ENCODE measurements at places on chromosomes 4 and X.

DNA sequence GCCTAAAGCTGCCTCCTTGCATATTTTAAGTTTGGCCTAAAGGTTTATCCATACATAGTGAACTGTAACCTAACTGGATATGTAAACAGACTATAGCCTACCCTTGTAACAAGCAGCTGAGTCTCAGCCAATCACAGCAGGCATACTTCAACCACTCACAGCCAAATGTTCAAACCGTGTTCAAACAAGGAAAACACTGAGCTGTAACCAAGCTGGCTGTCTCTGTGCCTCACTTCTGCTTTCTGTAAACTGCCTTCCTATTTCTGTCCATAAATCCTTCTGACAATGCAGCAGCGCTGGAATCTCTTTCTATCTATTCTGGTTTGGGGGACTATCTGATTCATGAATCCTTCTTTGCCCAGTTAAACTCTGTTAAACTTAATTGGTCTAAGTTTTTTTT is 16.4 kb downstream of the DSPP start:
- no peak for DNase-seq

DNA sequence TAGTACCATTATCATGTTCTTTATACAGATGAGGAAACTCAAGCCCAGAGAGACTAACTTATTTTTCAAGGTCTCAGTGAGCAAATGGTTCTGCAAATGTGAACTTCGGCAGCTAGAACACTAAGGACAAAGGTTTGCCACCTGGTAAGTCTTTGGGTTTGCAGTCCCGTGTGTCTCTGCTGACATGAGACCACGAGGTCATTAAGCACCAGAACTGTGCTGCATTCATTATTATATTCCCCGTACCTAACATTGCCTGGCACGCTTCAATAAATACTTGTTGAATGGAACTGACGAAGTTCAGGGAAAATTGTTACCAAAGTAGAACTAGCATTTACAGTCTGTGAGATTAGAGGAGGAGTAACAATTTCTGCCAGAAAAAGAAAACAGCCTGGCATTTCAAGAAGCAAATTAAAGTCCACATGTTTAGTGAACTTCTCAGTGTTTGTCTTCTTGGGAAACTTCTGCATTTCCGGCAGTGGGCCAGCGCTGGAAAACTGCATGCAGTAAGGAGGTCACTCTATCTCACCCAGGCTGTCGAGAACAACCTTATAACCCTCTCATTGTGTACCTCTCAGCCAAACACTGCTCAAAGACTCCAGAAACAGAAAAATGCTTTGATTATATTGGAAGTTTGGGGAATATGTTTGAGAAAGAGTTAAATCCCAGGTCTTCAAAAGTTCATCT is 67.4 kb upstream of the CPEB2 start:
- DNase-seq: no peak

GRCh38 chr4:126123611-126124325 is 809.0 kb downstream of the FAT4 start:
- DNase-seq: no peak

DNA sequence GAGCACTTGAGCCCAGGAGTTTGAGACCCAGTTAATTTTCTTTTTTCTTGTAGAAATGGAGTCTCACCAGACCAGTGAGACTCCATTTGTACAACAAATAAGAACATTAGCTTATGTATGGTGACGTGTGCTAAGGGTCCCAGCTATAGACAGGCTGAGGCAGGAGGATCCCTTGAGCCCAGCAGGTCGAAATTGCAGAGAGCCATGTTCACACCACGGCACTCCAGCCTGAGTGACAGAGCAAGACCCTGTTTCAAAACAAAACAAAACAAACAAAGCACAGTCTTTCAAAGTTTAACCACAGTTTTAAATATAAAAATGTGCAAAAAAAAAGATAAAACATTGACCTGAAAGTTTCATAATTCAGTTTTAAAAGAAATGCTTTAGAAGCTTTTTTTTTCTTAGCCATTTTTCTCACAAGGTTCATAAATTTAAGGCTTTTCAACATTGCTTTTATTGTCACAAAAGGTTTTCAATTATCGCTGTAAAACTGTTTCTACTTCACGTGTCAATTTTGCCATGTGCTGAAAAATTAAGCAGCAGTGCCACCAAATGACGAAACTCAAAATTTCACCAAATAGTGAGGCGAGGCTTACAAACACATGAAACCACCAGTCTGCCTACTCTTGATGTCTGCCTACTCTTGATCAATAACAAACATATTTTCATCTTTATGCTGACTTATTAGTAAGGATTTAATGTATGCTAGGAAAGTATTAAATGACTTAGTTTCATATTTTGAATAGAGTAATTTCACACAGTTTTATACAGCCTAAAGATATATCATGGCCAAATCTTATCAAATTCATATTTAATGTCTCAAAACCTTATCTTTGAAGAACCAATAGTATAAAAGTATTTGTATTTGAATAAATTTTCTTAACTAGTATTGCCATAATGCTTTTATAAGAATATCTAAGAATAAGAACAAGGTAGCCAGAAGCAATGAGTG is 126.3 kb downstream of the NEK1 start:
- DNase-seq: peak; percentile 29

DNA sequence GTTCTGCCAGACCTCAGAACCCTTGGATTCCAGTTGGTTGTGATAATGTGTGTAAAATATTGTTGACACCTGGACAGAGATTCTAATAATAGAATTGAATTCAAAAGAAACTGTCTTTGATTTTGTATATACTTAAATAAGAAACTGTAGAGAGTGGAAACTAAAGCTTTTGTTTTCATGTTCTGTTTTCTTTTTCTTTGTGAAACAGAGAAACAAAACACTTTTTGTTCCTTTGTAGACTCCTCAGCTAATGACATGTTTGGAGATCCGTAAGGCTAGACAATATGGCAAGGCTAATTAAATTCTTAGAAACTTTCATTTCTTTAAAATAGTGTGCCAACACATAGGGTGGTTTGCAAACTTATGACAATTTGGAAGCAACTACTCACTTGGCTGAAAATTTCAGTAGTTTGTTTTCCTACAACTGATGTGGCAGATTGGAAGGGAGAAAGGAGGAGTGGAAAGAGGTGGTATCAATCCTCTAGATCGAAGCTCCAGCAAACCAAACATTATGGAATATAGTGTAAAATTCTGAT is 90.9 kb upstream of the FAT1 start:
- no peak for DNase-seq

DNA sequence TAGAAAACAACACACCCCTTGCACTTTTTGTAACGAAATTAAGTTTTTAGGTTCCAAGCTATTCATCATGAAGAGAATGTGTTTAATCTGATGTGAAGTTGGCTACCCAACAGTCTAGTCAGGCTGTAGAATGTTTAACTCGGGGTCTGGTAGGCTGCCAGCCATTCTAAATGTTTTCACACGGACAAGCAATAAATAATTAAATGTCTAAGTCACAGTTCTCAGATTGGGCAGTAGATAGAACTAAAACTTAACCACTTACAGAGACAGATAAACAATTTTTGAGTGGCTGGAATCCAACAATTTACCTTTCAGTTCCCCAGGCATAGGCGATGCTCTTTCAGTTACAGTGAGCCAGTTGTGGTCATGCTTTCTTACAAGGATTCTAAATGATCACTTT is 66.5 kb downstream of the CHIC2 start:
- no peak for DNase-seq

GRCh38 chr4:54041933-54042332 is 22.5 kb downstream of the CHIC2 start:
- no peak for DNase-seq

- DNase-seq: no peak
Measured at GRCh38 chr4:15161439-15161838, 159.2 kb downstream of the CPEB2 start.

- DNase-seq: no peak
Measured at GRCh38 chr4:135177321-135177720, 975.7 kb upstream of the PABPC4L start.

- peak; percentile 57 for DNase-seq
Measured at GRCh38 chrX:110786486-110786885, 9.1 kb downstream of the CHRDL1 start.

DNA sequence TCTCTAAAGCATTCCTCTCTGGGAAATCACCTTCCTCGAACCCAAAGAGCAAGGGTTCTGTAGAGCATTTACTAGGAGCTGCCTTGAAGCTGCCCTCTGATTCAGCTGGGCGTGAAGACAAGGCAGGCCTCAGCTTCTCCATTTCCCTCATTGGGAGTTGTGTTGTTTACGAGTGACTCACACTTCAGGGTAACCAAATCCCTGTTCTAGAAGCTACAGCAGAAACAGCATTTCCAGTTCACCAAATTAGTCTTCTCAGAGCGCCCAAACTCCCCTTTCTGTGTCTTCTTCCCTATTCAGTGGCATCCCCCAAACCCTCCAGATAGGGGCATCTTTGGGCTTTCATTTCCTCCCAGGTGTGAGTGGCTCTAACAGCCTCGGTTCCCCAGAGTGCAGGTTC is 863 bp upstream of the XPNPEP2 start:
- DNase-seq: no peak

DNA sequence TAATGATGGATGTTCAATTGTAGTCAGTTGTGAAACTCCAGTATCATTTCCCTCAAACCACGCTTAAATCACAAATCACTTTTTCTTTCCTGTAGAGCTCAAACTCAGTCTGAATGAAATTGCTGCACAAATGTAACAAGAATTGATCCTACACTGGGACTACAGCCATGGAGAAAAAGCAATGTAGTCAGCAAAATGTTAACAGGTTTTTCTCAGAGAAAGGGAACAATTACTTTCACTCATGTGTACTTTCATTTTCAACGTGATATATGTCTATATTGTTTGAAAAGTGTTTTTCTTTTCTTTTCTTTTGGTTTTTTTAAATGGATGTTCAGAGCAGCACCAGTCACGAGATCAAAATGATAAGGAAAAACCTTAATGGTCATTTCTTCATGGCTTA is 22.7 kb downstream of the SDAD1 start:
- no peak for DNase-seq

- peak; percentile 49 for DNase-seq
Measured at GRCh38 chr4:98932539-98932938, 3.6 kb upstream of the EIF4E start.

- no peak for DNase-seq
Measured at GRCh38 chrX:101171883-101172400, 47.6 kb upstream of the DRP2 start.

DNA sequence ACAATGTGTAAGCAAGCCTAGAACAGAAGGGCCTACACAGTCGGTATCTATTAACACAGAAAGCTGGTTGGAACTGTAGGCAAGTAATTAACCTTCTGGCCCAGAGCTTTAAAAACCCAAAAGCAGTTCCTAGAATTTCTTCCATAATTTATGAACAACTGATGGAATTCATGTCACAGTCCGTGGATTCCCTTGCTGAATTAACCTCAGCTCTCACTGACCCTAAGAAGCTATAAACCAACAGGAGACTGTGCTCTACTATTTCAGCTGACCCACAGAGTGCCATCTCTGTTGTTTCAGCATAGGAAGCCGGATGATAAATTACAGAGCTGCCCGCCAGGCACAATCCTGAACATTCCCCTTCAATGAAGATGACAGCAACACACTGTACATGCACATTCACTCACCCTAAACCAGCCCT is 157.3 kb downstream of the PRDM5 start:
- DNase-seq: no peak

DNA sequence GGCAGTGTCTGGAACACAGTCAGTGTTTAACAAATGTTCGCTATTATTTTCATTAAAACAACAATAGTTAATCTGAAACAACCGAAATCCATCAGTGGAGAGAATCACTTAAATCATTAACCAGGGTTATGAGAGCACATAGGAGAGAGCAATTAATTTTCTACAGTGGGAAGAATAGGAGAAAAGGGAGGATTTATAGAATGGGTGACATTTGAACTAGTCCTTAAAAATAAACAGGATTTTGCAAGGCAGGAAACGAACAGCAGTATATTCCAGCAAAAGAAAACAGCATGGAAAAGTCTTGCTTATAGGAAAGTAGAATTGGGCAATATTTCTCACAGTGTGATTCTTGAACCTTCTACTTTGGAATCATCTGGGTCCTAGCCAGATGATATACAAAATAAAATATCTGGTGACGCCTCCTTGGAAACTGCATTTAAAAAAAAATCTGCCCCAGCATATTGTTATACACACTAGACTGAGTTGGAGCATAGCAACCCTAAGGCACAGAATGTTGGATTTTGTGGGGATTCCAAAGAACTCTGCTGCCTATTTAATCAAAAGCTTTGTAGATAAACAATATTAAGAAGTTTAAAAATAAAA is 56.1 kb downstream of the INTS12 start:
- DNase-seq: no peak

DNA sequence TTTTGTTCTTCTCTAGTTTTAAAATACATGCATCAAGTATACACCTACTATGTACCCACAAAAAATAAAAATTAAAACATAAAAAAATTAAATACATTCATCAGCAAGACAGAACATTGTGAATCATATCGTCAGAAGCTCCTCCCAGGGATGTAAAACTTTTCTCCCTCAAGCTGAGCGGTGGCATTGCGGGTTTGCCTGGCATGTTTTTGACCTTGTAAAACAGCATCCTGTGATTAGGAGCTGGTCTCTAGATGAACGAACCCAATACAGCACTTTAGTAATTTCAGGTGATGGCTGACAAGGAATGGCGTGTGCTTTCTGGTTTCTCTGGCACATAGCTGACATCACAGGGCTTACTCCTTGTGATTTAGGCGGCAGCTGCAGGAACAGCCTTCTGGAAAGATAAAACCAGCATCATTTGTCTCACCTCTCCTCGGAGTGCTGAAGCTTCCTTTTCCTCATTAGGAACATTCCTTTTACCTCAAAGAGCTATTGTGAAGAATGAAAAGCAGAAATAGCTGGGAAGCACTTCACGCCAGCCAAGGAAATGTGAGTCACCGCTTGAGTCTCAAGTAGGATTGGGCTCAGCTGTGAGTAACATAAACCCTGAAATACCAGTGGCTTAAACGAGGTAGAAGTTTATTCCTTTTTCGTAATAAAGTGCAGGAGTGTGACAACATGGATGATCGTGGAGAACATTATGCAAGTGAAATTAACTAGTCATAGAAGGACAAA is 44.3 kb downstream of the NYX start:
- DNase-seq: peak; percentile 70

- no peak for DNase-seq
Measured at GRCh38 chr4:164716901-164717300, 37.0 kb upstream of the SMIM31 start.
